ENCODE measurements at places on chromosomes 12 and 14.

GRCh38 chr14:27090716-27091115 is 492.9 kb upstream of the NOVA1 start:
- DNase-seq: no peak

GRCh38 chr14:74542056-74542685 is 48.6 kb downstream of the ISCA2 start:
- DNase-seq: no peak

DNA sequence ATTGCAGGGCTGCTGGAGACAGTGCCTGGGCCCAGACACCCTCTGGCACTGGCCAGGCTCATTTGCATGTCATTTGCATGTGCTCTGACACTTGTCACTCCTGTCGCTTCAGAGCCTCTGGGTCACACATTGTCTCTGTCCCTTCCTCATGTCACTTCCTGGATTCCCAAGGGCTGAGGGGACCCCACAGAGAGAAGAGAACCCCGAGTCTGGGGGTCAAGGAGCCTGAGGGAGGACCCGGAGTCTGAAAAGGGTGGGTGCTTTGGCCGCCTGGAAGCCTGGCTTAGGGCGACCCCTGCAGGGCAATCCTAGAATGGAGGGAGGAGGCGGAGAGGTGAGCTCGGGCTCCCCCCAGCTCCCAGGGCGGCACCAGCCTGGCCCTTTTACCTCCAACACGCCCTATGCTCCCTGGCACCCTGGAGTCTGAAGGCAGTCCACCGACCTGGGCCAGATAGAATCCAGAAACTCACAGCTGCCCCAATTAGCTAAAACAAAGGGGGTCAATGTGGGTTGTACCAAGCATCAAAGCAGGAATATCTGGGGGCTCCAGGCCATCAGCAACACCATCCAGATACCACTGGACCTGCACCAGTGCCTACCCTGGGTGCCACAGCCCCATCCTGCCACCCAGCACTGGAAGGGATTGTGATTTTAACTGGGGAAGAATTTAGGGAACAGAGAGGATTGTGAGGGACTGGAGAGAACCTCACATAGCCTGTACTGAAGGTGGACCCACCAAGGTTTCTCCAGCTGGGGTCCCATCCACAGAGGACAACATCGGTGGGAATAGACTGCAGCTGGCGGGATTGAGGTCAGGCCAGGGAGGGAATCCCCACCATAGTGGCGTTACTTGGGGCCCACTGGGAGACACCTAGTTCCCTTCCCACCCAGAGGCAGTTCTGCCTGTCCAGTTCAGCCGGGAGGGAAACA is 21.8 kb upstream of the KRT78 start:
- peak; percentile 59 for DNase-seq

DNA sequence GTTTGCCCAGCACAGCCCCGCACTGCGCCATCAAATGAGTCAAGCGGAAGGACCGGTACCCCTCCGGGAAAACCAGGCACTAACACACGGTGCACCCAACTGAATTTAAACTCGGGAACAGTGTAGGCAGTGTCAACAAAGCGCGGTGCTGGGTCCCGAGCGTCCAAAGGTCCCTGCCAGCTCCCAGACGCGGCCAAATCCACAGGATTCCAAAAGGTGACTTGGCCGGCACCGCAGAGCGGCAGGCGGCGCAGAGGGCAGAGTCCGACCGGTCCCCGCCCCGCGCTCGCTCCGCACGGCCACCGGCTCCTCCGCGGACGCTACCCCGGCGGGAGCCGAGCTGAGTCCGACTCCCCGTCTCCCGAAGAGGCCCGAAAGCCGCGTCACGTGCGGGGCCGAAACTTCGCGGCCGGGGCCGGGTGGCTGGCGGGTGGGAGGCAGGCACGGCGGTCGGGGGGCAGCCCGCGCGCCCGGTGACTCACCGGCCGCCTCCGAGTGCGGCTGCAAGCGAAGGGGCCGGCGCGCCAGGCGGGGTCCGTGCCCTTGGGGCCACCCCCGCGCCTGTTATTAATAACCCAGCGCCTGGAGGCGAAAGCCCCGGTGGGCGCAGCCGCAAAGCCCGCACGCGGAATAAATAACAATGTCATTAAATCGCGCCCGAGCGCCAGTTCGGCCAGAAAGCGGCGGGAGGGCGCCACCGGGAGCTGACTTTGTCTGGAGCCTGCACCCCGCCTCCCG is 863 bp downstream of the DENND5B start:
- no peak for DNase-seq

GRCh38 chr14:80695869-80696268 is 245.7 kb downstream of the CEP128 start:
- no peak for DNase-seq

GRCh38 chr14:60640859-60641741 is 8.2 kb downstream of the SIX1 start:
- no peak for DNase-seq

- DNase-seq: no peak
Observed at GRCh38 chr12:65891987-65892481, 67.8 kb downstream of the HMGA2 start.

GRCh38 chr14:22689199-22689598 is 45.0 kb upstream of the OR6J1 start:
- DNase-seq: no peak

- DNase-seq: no peak
Observed at GRCh38 chr14:99971941-99972747, 93.1 kb upstream of the EVL start.

DNA sequence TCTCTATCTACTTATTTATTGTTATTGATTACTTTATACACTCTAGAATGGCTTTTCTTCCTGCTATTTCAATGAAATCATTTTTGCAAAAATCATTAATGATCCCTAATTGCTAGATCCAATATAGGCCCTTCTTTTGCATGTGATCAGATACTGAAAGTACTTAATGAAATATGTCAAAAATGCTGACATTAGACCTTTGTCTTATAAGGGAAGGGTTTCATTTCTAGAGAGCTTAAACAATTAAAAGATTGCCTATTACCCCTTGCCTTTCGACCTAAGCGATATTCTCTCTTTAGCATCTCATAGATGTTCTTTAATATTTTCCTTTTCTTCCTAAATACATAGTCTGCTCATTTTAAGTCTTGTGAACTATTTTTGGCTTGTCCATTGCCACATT is 101.1 kb downstream of the KTN1 start:
- DNase-seq: no peak

DNA sequence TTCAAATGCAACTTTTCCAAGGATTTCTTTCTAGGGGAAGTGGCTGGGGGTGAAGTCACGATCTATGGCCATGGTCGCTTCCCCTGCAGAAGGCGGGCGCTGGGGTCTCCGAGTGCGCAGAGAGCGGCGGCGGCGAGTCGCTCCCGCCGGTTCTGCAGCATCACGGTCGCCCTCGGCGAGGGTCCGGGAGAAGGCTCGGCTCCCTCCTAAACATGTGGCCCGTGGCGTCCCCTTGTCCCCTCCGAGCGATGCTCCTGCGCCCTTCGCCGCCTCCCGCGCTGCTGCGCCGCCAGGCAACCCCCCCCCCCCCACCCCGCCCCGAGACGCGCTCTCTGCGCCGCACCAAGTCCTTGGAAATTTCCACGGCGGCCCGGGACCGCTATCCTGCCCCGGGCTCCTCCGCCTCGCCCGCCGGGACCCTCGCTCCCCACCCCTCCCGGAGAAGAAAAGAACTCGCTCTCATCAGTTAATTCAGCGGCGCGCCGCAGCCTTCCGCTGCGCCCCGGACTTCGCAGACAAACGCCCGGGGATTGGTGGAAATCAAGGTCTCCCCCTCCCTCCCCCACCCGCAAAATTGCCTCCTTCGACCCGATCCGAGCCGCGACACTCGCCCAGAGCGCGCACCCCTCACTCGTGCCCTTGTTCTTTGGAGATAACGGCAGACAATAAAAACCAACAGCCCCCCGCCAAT is at the start of gene ST8SIA1:
Gene ST8SIA1, minus strand, starts transcription at position 298 of the 691 bp plus-strand sequence. CDS start 475 bp downstream, outside the sequence.
- peak; percentile 32 for DNase-seq

- no peak for DNase-seq
Observed at GRCh38 chr12:29889737-29890136, 106.0 kb upstream of the TMTC1 start.
